Suprapubic skin (tissue), 4 donors: ENCODE measurements at places on chromosomes 3 and 15.

DNA sequence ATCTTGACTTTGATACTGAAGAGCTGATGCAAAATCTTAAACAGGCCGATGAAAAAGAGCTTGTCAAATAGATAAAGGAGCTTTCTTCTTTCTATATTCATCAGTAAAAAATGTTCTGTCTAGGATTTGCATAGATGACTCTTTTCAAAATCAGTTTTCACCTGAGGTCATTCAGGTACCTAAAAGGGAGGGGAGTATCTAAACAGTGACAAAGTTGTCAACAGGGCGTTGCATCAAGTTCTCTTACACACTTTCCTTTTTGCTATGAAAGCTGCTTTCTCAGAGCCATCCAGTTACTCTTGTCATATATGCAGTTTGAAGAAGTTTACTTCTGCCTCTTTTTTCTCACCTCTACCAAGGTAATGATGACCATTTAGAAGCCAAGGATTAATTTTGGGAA, 60.0 kb downstream of the AKAP13 start:
- DNase-seq, result no peak
- no peaks in the 10 kb centered on the region for H3K27me3 ChIP-seq
- H3K4me3 ChIP-seq, result no peak overlapping the region
- H3K27ac ChIP-seq, result peak overlapping the region; percentile 15

- no peak for DNase-seq
- H3K27ac ChIP-seq, result no peak overlapping the region
- peaks cover 3% of the 10 kb centered on the region for H3K27me3 ChIP-seq
- no peak overlapping the region for H3K4me3 ChIP-seq
Measured at GRCh38 chr15:57696146-57696545, 10.4 kb upstream of the POLR2M start.

DNA sequence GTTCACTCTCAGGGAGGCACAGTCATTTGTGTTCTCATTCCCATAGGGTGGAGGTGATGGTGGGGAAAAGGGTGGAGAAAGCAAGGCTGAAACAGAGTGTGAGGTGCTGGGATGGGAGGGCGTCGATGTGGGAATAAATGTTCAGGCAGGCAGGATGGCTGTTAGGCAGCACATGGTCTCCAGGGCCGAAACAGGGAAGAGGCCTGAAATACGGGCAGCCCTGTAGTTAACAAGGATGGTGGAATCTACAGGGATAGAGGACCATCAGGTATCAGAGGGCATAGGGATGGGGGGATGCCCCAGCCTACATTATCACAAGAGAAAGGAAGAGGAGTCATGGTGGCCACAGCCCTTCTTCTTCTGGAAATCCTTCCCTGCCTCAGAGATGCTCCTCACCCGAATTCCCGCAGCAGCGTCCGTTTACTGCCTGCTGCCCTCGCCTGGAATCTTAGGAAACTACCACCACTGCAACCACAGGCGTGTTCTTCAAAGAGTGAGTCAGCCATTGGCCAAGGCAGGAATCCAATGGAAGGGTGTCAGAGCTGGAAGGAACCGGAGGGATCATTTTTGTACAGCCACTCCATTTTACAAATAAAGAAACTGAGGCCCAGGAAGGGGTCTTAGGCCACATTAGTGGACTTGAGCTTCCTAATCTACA, 49.7 kb upstream of the POMGNT2 start:
- H3K36me3 ChIP-seq, result no peaks in the 10 kb centered on the region
- peak; percentile 71 for DNase-seq

DNA sequence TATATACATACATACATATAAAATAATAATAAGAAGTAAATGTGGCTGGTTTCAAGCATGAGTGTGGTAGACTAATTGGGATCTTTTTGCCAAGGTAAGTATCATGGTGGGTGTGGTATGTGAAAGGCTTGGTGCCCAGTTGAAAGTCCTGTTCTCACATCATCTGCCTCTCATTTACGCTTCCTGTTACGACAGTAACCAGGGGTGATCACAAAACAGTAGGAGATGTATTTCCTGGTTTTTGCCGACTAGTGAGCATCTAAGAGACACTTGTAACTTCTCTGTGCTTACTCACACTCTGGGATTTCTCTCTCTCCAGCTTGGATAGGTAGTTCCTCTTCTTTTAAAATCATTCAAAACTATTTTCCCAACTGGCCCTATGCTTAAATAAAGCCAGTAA, 1028.3 kb upstream of the NR2F2 start:
- H3K27ac ChIP-seq, result peak overlapping the region; percentile 20
- peaks cover 5% of the 10 kb centered on the region for H3K27me3 ChIP-seq
- H3K4me1 ChIP-seq, result peaks cover 7% of the 10 kb centered on the region
- no peak overlapping the region for H3K4me3 ChIP-seq

DNA sequence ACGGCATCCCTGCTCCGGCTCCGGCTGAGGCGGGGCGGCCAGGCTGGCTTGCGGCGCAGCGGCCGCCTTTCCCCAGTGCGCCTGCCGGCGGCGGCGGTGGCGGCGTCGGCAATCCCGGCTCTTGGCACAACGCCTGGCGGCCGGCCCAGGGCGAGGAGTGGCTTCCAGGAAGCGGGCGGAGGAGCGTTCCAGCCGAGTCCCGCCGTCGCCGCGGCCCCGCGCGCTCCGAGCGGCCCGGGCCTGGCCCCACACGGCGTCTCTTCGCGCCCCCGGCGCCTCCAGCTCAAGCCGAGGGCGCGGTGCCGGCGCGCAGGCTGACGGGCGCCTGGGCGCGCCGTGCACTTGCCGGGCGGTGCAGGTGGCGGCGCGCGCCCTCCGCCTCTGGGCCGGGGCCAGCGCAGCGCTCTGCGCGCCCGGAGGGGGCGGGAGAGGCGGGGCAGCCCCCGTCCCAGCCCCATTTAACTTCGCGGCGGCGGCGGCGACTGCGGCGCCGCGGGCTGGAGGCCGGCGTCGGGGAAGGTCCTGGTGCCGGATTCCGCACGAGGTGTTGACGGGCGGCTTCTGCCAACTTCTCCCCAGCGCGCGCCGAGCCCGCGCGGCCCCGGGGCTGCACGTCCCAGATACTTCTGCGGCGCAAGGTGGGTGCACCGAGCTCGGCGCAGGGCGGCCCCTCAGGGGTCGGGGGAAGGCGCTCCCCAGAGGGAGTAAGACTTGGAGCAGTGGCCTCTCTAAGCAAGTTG, at the start of gene ADAMTSL3:
Gene ADAMTSL3 (plus strand): TSS at position 485 of the 740 bp plus-strand sequence. CDS start 1,639 bp downstream, outside the sequence.
- peak within 1 kb of the TSS; percentile 46 for H3K4me3 ChIP-seq
- no peak within 1 kb of the TSS for H3K27ac ChIP-seq

DNA sequence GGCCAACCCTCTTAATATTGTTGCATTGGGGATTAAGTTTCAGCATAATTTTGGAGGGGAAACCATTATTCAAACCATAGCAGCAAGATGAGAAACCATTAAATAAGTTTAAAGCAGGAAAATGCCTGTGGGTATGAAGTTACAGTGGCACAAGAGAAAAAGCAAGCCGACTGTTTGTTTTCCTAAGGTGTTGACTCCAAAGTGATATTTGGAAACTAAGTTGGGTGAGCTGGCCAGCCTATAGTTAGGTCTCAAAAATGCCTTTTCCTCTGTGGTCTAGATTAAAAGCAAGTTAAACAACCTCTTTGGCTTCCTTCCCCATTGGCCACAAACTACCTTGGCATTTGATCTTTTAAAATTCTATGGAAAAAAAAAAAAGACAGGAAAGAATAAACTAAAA, 419.8 kb upstream of the AZI2 start:
- no peak for DNase-seq
- H3K27ac ChIP-seq, result no peak overlapping the region
- no peaks in the 10 kb centered on the region for H3K36me3 ChIP-seq
- H3K4me1 ChIP-seq, result no peaks in the 10 kb centered on the region
- no peaks in the 10 kb centered on the region for H3K27me3 ChIP-seq
- no peak overlapping the region for H3K4me3 ChIP-seq

- peaks cover 19% of the 10 kb centered on the region for H3K4me1 ChIP-seq
- peaks cover 13% of the 10 kb centered on the region for H3K36me3 ChIP-seq
- H3K27me3 ChIP-seq, result no peaks in the 10 kb centered on the region
- peak overlapping the region; percentile 71 for H3K4me3 ChIP-seq
- no peak overlapping the region for H3K27ac ChIP-seq
Measured at GRCh38 chr3:186807231-186807630, 949 bp upstream of the RFC4 start.

- peak; percentile 49 for DNase-seq
- H3K4me3 ChIP-seq, result no peak overlapping the region
- H3K27ac ChIP-seq, result no peak overlapping the region
- H3K4me1 ChIP-seq, result no peaks in the 10 kb centered on the region
Measured at GRCh38 chr3:127153506-127153815, 39.5 kb upstream of the PRR23E start.

DNA sequence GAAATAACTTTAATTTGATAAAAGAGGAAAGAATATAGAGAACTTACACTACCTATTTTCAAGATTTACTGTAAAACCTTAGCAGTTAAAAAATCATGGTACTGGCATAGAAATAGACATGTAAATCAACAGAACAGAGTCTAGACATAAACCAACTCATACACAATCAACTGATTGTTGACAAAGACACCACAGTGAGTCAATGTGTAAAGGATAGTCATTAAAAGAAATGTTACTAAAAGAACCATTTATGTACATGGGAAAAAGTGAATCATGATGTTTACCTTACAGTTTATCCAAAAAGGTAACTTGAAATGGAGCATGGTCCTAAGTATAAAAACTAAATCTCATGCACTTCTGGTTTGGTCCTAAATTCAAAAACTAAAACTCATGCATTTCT, 847.4 kb downstream of the IGSF11 start:
- H3K4me3 ChIP-seq, result no peak overlapping the region
- no peak for DNase-seq
- H3K36me3 ChIP-seq, result no peaks in the 10 kb centered on the region
- no peaks in the 10 kb centered on the region for H3K4me1 ChIP-seq
- H3K27me3 ChIP-seq, result no peaks in the 10 kb centered on the region

DNA sequence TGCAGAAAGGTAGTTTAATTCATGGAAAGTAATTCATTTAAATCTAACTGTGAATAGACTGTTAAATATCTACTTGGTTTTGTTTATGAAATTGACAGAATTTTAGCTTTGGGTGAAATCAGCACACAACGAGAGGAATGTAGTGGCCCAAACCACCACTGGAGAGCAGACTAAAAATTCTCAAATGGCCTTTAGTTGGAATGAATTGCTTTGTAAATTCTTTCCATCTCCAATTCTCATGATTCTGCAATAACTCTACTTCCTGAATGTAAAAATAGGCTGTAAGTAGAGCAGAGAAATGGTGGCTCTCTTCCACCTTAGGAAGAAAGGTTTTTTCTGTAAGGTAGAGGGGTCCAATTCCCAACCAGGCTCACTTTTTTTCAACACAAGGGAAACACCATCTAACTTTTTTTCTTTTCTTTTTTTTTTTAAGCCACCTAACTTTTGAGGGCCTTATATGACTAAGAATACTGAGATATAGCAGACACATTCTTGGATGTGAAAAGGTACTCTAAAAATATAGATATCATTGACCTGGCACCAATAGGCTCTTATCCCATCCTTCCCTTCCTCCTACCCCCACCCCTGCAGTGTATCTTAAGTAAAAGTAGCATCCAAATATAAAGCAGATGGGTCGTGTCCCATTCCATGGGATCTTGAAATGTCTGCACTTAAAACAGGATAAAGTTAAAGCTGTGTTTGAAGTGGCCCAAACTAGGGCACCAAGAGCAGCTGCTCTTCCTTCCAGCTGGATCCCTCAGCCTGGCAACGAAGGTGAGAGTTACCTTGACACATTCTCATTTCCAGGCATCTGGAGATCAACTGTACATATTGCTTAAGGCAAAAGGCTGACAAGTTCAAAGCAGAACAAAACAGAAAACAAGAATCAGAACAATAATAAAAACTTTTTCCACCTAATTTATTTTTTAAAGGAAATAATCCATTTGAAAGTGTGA, 194.1 kb downstream of the TPRG1 start:
- no peak overlapping the region for H3K27ac ChIP-seq
- DNase-seq, result no peak
- peaks cover 17% of the 10 kb centered on the region for H3K4me1 ChIP-seq
- no peaks in the 10 kb centered on the region for H3K27me3 ChIP-seq

DNA sequence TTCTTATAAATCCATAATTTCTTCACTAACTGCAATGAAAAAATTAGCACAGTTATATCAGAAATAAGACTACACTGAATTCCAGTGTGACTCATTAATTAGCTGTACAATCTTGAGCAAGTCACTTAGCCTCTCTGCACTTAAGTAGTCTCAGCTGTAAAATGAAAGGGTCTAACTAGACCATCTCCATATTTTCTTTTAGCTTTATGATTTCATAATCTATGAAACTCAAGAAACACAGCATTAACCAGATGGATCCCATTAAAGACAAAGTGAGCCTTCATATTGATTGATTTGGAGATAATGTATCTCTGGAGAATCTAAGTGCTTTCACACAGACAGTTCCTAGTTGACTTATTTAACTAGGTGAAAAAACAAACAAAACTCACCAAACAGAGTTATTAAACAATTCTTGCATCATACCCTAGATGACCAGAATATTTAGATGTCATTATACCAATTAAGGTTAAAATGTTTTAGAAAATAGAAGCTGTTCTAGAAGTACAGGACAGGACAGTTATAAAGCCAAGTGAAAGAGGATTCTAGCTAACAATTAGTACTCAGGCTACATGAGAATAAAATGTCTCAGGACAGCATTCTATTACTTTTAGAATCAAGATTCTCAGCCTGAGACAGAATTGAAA, 11.2 kb downstream of the CSNK1G1 start:
- H3K27ac ChIP-seq, result peak overlapping the region; percentile 24
- no peak overlapping the region for H3K4me3 ChIP-seq
- no peaks in the 10 kb centered on the region for H3K27me3 ChIP-seq

DNA sequence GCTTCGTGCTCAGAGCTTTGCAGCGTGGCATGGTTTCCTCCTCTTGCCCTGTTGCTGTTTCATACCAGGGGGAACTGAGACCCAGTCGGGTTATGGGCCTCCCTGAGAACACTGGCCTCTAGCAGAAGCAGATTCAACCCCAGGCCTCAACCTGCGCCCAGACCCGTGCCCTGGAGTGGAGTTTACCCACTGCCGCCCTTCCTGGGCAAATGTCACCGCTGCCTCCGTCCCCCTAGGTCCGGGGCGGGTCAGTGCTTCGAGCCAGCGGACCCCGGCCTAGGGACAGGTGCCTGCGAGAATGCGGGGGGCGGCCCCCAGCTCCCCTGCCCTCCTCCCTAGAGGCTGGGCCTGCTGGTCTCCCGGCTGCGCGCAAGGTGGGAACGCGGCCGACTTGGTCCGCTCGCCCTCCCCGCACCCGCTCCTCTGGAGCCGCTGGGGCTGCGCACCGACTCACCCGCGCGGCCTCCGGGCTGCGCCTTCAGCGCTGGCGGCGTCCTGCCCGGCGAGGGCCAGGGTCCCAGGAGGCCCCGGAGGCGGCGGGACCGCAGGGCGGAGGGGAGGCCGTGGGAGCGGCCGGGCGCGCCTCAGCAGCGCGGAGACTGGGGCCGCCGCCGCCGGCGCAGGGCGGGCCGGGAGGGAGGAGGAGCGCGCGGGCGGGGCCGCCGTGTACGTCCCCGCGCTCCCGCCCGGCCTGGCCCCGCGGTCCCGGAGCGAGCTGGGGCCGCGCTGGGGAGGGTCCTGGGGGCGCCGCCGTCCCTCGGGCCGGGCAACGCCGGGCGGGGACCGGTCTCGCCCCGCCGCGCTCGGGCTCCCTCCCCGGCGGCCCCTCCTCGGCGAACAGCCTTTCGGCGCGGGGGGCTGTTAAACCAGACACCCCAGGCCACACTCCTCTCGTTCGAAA, at the start of gene PIGZ:
Gene PIGZ (minus strand): TSS at position 601 of the 901 bp plus-strand sequence. CDS start 16,802 bp downstream, outside the sequence.
- peaks cover 8% of the 10 kb centered on the region for H3K36me3 ChIP-seq
- H3K4me3 ChIP-seq, result peak within 1 kb of the TSS; percentile 95
- peak within 1 kb of the TSS; percentile 64 for H3K27ac ChIP-seq
- H3K27me3 ChIP-seq, result no peaks in the 10 kb centered on the region
- no peak for DNase-seq
